ENCODE measurements at places on chromosomes 7 and 10.

GRCh38 chr10:63798599-63799498 lies 277.6 kb downstream of the REEP3 start:
- DNase-seq: no peak

GRCh38 chr7:17619196-17619818 lies 320.9 kb downstream of the AHR start:
- no peak for DNase-seq

GRCh38 chr7:99380032-99380822 lies 5.7 kb downstream of the ARPC1B start:
- peak; percentile 61 for DNase-seq

DNA sequence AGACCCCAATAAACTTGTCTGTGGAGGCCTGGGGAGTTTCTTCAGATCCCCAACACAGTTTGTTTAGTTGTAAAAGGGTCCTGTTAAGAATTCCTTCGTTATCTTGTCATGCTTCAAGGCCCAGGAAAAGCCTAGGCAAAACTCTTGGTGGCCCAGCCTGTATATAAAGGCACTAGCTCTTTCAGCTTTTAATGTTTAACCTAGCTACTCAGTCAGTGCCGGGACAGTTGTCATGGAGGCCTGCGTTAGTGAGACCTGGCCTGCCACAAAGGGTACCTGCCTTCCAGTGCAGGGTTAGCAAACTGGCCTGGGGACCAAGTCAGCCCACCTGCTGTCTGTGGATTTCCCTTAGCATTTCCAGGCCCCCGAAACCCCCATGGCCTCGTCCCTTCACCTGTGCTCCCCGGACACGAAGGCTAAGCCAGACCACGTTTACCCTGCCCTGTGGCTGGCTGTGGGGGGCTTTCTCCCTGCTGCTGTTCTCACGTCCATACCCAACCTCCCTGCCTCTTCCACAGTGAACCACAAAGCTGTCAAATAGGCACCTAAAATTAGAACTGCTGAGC lies 96.9 kb upstream of the PPP2R2D start:
- no peak for DNase-seq

GRCh38 chr7:28435152-28435551 lies 22.8 kb downstream of the CREB5 start:
- no peak for DNase-seq

GRCh38 chr7:81926154-81926553 lies 156.3 kb upstream of the HGF start:
- no peak for DNase-seq

DNA sequence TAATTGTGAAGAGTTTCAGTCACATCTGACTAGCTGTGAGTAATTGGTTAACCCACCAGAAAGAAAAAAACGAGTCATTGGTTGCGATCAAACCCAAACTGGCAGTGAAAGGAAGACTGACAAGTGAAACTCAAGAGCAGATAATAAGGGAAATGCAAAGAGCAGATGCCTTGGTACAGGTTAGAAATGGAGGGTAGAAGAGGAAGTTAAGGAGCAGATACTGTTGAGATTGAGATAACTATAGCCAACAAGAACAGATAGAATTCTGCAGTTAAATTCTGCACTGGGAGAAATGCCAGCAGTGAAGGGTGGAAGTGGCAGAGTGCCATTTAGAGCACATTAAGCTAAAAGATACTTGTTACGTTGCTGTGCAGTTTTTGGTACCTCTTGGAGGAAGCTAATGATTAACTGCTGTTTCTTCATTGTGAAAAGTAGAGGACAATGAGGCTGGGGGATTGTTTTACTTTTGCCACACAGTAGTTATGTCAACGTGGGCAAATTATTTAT lies 65.8 kb downstream of the CDK13 start:
- no peak for DNase-seq

DNA sequence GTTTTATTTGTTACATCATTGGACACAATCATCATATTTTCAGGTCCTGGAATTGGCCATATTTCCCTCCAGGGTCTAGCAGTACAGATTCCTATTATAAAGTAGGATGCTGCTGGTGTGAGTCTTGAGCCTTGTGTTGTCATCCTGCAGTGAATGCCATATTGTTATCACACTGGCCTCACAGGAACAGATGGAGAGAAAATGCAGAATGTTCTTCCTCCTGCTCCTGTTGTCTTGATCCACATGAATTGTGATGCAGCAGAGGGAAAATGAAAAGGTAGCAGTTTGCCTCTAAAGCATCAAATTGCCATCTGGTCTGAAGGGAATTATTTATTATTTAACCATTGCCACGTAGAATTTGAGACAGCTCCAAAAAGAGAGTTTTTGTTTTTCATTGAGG lies 248.6 kb downstream of the GPAM start:
- no peak for DNase-seq

- peak; percentile 36 for DNase-seq
Observed at GRCh38 chr10:100637785-100638184, 102.0 kb downstream of the HIF1AN start.
